Transverse colon (tissue), 4 donors: ENCODE measurements at places on chromosomes 7 and 10. TPM values are rescaled to one million over a fixed set of nuclear protein-coding genes. Genes with fewer than 3 reads are reported as not detected.
A peak's percentile ranks its signal among the peaks of the same experiment; 100 is the strongest.

DNA sequence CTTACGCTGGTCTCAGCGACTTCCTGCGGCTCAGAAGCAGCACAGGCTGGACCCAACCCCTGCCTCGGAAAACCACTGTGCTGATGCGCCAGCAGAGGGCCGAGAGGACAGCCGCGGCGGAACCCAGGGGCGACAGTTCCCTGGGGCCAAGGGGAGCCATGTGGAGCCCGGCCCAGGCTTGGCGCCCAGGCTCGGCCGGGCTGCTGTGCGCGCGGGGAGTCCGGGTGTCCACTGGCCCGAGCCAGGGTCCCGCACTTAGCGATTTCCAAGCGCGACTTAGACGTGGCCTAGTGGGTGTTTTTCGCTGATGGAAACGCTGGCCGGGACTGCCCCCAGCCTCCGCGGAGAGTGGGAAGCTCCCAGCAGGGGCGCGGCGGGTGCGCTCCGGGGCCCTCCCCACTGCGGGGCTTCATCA, 18.6 kb upstream of the ZNF32 start:
- DNase-seq: no peak

DNA sequence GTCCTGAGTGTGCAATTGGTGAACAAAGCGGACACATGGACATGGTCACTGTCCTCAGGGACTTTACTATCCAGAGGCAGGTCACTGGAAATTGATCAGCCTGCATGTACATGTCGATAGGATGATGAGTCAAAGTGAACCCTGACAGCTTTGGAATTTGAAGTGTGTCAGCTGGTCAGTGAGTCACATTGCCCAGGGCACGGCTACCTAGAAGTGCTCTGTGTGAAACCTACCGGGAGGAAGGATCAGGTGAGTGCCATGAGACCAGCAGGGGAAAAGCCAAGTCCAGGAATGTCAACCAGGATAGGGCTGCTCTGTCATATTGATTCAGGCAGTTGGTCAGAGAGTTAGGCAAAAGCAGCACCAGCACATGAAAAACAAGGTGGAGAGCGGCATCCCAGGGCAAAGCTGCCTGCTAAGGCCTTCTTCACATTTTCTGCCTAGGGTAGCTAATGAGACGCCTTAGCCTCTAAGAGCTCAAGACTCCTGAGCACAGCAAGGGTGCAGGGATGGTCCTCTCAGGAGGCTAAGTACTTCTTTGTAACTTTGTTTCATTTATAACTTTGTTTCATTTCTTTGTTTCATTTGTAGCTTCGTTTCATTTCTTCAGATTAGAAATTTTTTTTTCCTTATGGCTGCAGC, 19.4 kb upstream of the PDCD4 start:
- DNase-seq: no peak

- DNase-seq: no peak
These were observed 6.6 kb upstream of the GIMAP7 start for GRCh38 chr7:150507947-150508602.

DNA sequence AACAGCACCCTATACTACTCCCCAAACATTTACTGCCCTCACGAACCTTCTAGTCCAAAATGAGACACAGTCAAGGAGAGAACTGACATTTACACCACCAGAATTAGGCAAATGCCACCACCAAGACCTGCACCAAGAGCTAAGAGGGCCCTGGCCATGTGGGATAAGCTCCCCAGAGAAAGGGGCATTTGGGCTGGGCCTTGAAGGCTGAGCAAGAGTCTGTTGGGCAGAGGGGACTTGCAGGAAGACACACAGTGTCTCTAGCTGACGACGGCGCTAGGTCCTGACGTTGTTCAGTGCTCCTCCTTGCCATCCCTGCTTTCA, 326.4 kb upstream of the ZMIZ1 start:
- DNase-seq: no peak

GRCh38 chr10:49609283-49610113, 612 bp upstream of the SLC18A3 start:
- DNase-seq: no peak

- DNase-seq: no peak
These were observed 362.3 kb downstream of the GRID1 start for GRCh38 chr10:86004337-86004736.

DNA sequence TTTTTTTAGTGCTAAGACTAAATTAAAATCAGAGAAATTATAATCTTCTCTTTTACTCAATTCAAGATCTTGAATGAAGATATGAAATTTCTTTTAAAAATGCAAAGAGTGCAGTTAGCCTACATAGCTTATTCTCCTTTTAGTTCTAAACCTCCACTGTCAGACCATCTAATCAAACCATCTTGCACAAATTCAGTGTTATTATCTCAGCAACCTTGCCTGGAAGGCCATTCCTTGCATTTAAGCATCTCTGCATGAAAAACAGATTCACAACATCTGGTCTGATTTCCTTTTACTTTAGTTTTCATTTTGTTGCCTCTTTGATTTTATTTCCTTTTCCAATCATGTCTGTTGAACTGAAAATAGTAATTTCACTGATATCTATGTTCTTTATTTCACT, 527.2 kb upstream of the LRRTM3 start:
- no peak for DNase-seq

- DNase-seq: no peak
These were observed 6.2 kb downstream of the SRRT start for GRCh38 chr7:100881136-100881535.

- no peak for DNase-seq
These were observed 4.3 kb downstream of the MKI67 start for GRCh38 chr10:128121750-128122412.

- DNase-seq: no peak
These were observed 387.3 kb upstream of the NPVF start for GRCh38 chr7:25615593-25615992.

DNA sequence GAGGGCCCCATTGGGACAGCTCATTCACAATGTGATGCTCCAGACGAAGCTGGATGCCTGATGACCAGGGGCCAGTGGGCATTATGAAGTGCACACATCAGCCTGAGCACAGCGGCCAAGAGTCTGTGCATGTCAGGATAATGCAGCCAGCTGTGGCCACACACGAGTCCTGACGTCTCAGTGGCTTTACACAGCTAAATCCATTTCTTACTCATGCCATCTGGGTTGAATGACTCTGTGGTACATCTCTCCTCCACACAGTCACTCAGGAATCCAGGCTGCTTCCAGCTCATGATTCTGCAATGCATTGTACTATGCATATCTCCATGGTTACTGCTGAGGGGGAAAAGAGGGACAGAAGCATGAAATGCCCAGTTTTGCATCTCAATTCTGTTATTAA, 123.6 kb downstream of the PRLHR start:
- no peak for DNase-seq

- DNase-seq: no peak
These were observed 61.3 kb upstream of the EBF3 start for GRCh38 chr10:130025326-130025725.

DNA sequence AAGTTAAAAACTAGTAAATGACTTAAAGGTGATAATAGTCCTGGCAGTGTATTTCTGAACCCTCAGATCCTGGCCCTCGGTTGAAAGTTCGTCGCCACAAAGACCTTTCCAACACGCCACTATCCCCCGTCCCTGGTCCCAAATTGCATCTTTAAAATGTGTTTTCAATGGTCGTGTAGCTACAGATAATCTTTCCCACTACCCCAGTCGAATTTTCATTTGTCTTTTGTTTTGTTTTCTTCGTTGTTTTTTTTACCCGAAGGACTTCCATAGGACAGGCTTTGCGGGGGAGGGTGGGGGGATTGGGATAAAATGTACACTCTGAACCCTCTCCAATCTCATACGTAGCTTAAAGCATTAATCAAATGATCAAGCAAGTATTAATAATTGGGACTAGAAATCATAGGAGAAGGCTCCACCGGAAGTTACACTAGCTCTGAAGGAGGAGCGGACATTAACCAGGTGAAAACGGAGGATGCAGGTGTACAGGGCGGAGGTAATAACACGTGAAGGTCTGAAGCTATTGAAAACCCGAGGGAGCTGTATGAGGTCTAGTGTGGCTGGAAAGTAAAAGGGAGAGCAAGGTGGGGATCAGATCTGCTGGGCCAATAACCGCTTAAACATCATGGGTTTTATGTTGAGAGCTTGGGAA, 32.8 kb upstream of the PHF14 start:
- peak; percentile 14 for DNase-seq

DNA sequence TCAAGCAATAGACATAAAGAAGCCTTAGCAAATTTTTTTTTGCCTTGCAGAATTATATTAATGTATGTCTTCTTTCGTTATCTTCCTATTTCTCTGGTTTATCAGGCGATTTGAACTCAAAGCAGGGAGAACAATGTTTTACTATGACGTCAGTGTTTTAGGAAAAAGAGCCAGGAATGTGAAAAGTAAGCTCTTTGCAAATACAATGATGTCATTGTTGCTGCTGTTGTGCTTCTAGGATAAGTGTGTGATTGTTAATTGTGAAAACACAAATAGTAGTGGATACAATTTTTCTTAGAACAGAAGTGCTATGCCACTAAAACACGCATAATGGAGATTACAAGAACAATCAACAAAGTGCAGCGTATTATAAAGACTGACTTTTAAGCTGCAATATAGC, 9.5 kb upstream of the AUTS2 start:
- no peak for DNase-seq

DNA sequence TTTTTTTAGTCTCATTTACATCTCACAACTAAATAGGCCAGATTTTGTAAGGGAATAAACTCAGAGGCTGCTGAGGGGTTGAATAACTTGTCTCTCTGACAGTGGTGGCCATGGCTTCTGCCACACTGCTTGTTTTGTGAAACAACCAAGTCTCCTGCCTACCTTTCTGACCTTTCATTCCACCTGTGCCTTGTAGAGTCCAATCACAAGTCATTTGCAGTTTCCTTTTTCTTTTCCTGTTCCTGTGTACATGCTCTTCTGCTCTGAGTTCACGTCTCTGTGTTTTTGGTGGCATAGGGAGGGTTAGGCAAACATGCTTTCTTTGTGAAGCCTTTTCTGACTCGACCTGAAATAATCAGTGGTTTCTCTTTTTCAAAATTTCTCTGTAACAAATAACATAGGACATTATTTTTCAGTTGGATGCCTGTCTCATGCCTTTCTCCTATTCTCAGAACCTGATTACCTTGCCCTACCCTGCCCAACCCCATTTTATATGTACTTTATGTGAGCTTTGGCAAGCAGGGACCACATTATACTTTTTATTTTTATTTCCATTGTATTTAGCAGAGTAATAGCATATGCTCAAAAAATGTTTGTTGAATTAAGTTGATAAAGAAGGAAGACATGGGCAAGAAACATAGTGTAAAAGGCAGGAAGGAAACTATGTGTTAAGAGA, 81.7 kb downstream of the HDAC9 start:
- peak; percentile 38 for DNase-seq

- no peak for DNase-seq
These were observed 253.5 kb downstream of the BAMBI start for GRCh38 chr10:28930514-28931495.

DNA sequence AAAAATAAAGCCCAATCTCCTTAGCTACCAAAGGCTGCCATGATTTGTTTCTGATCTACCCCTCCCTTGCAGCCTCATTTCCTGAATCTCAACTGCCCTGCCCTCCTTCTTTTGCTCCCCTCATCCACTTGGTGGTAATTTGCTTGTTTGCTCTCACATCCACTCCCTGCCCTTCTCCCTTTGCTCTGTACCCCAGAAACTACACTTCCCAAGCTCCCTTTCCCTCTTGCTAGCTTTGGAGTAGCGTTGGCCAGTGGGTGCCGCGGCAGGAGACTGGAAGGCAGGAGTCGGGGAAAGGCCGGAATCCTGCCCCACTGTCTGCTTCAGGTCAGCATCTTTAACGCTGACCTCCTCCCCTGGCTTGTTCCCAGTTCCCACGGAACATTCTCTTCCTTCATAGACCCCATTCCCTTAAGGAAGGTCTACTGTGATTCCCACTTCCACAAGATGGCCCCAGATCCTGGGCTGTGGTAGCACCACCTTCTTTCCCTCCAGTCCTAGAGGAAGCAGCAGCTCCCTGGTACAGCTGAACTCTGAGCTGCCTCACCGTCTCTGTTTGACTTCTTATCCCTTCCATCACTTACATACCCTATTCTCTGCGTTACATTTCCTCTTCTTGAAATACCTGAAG, 79.1 kb downstream of the PIK3CG start:
- DNase-seq: no peak

GRCh38 chr7:33190688-33191304, 61.4 kb downstream of the BBS9 start:
- no peak for DNase-seq

GRCh38 chr10:59582058-59582457, 127.6 kb downstream of the SLC16A9 start:
- DNase-seq: no peak

DNA sequence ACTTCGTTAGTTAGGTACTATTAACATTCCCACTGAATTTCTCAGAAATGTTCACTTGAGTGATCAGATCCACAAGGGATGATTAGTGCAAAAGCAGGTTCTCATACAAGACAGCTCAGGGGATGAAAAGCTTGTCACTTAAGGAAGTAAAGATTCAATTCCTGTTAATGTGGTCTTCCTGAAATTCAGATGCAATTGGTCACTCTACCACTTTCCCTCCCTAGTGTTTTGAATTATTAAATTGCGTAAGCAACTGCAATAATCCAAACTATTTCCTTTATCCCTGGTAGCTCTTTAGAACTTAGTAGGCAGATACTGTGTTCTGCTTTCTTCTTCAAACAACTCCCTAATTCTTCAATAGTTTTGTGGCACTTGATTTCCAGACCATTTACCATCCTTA, 121.4 kb downstream of the MAGI2 start:
- DNase-seq: no peak

DNA sequence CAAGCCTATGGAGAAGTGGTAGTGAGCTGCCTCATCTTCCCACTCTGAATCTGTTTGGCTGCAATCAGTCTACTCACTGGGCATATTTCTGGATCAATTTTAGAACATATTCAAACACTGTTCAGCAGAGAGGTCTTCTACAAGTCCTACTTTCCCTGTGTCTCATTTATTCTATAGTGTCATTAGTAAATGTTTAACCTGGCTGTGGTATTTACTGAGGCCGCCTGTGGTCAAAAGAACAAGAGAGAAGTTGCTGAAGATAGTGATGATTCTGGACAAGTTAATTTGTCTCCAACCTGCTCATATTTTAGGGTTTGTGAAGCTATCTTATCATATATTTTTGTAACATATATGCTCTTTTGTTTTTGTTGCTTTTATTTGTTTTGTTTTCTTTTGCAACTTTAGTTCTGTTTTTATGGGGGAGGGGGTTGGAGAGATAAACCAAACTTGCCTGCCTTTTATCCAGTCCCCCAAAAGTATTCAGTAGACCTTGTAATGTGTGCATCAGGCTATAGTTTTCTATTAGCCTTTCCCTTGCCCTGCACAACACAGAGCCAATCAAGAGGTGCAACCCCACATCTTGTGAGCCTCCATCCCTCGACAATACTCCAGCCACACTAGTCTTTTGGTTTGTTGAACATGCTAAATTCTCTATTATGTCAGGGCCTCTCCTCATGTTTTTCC, 362.8 kb upstream of the MBL2 start:
- DNase-seq: no peak

The WEE2 gene
- not detected for total RNA-seq

The ZNF783 gene
- 9.0 TPM for total RNA-seq

The TEX36 gene
- not detected for total RNA-seq

The FRMD4A gene
- 4.0 TPM for total RNA-seq

The FZD1 gene
- total RNA-seq: 9.6 TPM

The LRRC17 gene
- total RNA-seq: not detected

The MINDY4 gene
- total RNA-seq: 5.7 TPM

The OR9A2 gene
- total RNA-seq: not detected

The OR6B1 gene
- not detected for total RNA-seq

The KIF11 gene
- 2.4 TPM for total RNA-seq

The RAMP3 gene
- total RNA-seq: 11.6 TPM

The PNLIPRP2 gene
- 4.2 TPM for total RNA-seq

The SPACDR gene
- not detected for total RNA-seq

The NEBL gene
- total RNA-seq: 12.0 TPM
